Ureter (tissue), 1 donor: ENCODE measurements at places on chromosomes 5 and 9.

- no peak for DNase-seq
Observed at GRCh38 chr5:112923148-112923917, 1.3 kb upstream of the REEP5 start.

GRCh38 chr9:109143881-109144562, 23.0 kb downstream of the FRRS1L start:
- DNase-seq: no peak

DNA sequence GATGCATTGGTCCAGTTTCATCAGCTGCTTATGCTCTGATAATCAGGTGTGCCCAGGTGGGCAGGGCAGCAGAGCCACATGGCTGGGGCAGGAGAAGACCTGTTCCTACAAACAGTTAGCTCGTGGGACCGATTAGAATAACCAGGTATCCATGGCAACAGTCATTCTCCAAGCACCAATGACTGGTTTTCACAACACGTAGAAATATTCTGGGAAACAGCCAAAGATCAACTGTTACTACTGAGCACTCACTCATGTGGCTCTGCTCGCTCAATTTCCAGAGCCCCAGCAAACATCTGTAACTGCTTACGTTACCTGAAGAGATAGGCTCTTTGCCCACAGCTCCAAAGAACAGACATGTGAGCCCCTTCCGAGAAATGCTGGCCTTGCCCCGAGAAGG, 302.0 kb downstream of the AGTPBP1 start:
- no peak for DNase-seq

GRCh38 chr5:14171621-14172020, 28.5 kb downstream of the TRIO start:
- no peak for DNase-seq

- no peak for DNase-seq
Observed at GRCh38 chr9:100933656-100934055, 94.9 kb upstream of the PLPPR1 start.
